ENCODE measurements at places on chromosomes 6 and 20.

GRCh38 chr6:117359581-117359980 lies 66.2 kb downstream of the ROS1 start:
- no peak for DNase-seq

DNA sequence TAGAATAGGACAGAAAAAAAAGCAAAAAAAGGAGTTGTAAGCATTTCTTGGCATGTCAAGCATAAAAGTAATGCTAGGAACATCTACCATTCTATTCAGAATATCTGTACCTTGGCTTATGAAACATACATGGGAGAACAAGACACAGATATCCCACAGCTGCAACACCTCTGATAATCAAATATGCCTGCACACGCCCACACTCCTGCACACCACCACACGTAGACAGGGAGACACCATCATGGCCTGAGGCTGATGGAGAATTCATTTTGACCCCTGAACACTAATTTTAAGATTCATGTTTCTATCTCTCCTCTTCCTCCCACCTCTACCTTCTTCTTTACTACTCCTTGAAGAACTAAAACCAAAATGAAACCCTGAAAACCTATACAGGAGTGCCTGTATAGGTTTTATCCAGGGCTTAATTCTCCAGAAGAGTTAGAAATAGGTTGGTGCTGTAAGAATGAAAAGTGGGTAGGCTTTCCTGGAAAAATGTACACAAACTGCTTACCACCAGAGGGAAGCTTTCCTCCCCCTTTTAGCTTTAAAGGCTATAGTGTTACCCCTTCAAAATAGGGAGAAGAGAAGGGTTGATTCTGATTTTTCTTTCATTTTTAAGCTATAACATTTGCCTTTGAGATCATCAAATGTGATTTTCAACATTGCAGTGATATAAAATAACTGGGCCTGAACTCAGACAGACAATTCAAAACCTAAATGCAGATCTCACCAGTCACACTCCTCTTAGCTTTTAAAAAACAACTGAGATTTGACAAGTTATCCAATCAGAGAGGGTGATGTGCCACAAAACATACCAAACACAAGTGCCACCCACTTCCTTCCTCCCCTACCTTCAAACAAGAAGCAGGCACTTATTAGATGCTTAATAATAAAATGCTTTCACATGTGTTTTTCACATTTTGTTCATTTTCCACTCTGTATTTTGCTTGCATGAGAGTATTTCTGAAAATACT lies 57.9 kb downstream of the ELOVL5 start:
- no peak for DNase-seq

DNA sequence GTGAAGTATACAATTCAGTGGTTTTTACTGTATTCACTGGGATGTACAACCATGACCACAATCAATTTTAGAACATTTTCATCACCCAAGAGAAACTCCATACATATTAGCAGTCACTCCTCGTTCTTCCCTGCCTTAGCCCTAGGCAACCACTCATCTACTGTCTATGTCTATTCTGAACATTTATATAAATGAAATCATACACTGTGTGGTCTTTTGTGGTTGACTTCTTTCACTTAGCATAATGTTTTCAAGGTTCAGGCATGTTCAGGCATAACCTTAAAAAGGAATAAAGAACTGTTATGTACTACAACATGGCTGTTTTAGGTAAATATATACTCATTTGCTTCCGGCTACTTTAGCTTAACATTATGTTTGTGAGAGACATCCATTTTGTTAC lies 37.3 kb downstream of the BLTP3A start:
- no peak for DNase-seq

DNA sequence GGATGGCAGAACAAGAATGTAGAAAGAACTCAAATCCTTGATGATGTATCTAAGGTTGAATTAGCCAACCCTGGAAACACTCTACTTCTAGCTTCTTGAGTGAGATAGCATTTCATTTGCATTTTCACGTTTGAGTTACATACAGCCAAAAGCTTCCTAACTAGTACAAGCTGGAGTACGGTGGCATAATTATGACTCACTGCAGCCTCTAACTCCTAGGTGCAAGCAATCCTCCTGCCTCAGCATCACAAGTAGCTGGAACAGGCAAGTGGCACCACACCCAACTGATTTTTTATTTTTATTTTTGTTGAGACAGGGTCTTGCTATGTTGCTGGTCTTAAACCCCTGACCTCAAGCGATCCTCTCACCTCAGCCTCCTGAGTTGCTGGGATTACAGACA lies 36.5 kb upstream of the STK35 start:
- no peak for DNase-seq

GRCh38 chr6:110944681-110945151 lies 13.8 kb upstream of the GTF3C6 start:
- DNase-seq: no peak

- DNase-seq: no peak
These were observed 103.6 kb upstream of the CNKSR3 start for GRCh38 chr6:154614101-154614500.

DNA sequence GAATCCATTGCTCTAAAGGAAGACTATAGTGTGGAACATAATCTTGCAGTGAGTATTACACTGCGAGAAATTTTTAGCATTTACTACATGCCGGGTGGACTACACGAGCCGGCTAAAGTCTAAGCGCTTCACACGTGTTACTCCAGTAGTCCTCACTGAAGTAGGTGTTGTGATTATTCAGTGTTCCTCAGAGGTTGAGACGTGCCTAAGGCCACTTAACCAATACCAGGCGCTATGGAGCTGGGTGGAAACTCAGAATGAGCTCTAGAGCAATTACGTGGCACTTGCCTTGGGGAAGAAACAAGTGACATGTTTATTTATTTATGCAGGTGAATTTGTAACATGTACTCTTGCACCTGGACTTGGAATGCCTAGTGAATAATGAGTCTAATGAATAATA lies 46.4 kb downstream of the SASH1 start:
- no peak for DNase-seq

GRCh38 chr20:44006126-44006525 lies 91.5 kb downstream of the TOX2 start:
- DNase-seq: peak; percentile 6

DNA sequence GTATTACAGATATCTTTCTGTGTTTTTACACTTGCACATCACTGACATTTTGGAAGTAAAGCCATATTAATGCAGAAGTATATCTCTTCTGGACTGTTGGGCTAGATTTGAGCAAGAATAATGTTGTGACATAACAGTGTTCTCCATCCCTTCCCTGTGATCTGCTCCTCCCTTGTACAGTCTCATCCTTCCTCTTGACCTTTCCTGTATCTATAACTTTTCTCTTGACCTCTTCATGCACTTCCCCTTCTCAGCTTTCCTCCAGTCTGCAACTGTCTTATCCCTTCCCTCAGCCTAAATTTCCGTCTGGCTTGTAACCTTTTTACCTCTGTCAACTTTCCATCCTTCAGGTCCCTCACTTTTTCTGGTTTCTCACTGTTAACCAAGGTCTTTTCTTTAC lies 29.8 kb downstream of the NCOA3 start:
- no peak for DNase-seq

DNA sequence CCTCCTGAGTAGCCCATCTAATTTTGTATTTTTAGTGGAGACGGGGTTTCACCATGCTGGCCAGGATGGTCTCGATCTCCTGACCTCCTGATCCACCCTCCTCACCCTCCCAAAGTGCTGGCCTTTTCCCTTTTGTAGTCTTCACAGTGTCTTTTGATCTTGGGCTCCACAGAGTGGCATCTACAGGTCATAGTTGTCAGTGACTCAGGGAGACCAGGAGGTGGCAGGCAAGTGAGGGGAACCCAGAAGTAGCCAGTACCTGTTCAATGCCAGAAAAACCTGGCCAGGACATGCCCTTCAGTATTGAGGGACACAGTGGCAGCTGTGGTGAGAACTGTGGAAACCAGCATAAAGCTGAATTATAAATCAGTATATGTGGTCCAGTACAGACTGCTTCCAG lies 19.6 kb downstream of the RPP21 start:
- no peak for DNase-seq

DNA sequence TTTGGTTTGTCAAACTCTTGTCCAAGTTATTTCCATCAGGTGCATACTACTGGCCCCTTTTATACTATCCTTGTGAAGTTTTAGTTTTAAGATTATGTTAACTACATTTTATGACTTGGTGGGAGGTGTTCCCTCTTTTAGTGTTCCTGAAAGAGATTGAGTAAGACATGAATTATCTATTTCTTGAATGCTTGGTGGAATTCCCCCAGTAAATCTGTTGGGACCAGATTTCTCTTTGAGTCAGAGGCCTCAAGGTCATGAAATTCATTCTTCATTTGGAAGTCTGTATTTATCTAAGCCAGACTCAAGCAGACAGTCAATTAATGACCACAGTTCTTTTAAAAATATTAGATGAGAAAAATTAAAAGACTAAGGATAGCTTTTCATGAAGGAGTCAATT lies 81.3 kb downstream of the MOXD1 start:
- DNase-seq: no peak

DNA sequence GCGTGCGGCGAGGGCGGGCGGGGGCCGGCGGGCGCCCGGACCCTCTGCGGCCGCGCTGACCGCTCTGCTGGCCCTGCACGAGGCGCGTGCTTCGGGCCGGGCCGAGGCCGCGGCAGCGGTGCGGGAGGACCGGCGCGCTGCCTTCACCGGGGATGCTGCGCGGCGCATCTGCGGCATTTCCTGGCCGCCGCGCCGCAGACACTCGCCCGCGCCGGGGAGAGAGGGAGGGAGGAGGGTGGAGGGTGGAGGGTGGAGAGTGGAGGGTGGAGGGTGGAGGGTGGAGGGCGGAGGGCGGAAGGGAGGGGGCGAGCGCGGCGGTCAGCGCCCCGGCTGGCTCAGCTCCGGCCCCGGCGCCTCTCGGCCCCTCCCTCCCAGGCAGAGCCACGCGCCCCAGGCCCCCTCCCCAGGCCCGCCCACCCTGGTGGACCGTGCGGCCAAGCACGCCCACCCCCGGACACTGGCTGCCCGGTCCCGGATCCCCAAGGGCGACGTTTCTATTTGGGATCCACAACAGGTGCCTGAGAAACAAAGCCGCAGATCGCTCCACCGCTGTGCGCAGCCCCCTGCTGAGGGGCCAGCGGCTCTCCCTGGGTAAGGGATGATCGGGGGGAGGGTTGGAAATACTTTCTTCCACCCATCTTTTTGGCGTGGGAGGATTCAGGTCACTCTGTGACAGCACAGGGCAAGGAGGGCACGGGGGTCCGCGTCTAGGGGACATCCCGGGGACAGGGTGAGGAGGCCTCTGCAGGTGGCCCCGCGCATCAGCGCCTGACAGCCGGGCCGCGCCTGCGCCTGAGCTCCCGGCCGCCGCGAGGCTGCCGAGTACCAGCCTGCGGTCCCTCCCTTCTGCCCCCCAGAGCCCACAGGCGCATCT lies 111.2 kb upstream of the BEND6 start:
- DNase-seq: peak; percentile 66

GRCh38 chr6:140253096-140253495 lies 878.6 kb upstream of the CITED2 start:
- no peak for DNase-seq

DNA sequence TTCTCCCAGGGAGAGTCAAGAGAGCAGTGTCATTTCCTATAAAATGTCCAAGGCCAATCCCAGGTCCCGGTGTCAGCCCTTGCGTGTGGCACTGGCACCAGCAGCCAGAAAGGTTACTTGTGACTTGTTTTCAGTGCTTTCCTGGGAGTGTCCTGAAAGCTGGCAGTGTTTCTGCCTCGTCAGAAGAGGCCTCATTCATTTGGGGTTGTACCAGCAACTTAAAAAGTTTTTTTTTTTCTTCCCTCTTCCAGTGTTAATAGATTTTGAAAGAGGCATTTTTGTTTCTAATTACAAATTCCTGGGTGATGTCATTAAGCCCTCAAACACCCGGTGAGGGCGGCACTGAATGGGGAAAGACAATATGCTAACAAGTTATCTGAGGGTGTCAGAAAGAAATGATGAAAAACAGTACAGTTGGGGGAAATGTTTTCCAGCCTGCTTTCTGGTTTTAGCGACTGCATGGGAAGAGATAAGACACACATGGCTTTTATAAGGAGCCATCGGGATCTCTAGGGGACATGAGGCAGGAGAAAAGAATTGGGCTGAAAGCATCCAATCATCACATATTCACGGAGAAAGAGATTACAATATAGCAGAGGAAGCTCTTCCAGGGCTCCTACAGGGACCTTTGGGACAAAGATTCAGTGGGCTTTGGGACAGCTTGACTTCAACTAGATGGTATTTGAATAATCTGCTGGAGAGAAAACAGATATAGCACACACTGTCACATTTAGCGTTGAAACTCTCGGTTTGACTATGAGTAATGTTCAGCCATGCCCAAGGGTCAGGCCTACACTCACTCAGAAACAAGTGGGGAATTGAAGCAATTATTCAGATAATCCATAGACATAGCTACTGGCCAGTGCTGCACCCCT lies 153.0 kb downstream of the BCAS1 start:
- peak; percentile 70 for DNase-seq

- no peak for DNase-seq
These were observed 9.7 kb downstream of the PDE7B start for GRCh38 chr6:135861189-135861588.

DNA sequence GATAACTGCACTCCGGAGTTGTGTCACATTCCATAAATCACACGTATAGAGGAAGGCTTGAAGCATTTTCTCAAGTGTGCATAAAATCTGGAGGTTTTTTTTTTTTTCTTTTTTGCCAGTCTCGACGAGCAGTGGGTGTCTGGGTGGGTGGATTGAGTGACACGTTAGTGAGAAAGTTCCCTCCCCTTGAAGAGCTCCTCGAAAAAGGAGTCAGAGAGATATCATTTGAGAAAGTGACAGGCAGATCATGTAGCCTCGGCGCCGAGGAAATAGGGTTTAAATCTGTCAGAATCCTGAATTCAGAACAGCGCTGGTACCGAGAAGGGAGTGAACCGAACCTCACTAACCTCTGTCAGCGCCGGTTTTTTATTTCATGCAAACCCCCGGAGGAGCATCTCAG lies 269.5 kb upstream of the ARID1B start:
- DNase-seq: no peak

DNA sequence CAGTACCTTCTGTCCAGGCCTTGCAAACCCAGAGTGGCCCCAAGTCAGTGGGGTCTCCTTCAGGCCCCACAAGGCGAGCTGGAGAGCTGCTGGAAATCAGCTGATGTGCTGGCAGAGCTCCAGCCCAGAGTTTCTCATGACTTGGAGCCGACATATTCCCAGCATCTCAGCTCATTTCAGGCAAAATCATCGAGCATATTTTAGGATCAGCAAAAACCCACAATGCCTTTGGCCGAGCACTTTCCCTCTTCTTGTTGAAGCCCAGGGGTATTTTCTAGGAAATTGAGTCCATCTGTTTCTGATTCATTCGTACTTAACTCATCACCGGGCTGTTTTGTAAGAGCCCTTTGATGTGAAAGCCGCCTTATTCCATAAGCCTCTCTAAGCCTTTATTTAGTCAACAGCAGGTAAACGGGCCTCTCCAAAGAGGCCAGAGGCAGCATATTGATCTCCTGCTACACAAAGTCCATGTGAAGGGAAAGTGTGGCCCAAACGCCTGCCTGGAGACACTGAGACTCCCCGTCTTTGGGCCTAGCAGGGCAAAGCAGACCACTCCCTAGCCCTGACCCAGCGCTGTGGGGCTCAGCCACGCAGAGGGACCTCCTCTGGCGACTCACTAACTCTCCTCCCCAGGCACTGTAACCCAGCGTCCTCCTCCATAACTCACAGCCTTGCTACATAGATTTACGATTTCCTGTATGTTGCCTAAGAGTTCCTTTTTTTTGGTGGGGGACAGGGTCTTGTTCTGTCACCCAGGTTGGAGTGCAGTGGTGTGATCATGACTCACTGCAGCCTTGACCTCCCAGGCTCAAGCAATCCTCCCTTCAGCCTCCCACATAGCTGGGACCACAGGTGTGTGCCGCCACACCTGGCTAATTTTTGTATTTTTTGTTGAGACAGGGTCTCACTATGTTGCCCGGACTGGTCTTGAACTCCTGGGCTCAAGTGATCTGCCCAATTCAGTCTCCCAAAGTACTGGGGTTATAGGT lies 12.1 kb upstream of the C20orf203 start:
- no peak for DNase-seq

GRCh38 chr6:72267470-72267869 lies 354.4 kb upstream of the KCNQ5 start:
- no peak for DNase-seq

Measured in left colon (tissue), 2 donors.